ENCODE measurements at places on chromosomes 3 and 15.

GRCh38 chr3:11095932-11096265 is 58.4 kb upstream of the HRH1 start:
- DNase-seq = no peak

DNA sequence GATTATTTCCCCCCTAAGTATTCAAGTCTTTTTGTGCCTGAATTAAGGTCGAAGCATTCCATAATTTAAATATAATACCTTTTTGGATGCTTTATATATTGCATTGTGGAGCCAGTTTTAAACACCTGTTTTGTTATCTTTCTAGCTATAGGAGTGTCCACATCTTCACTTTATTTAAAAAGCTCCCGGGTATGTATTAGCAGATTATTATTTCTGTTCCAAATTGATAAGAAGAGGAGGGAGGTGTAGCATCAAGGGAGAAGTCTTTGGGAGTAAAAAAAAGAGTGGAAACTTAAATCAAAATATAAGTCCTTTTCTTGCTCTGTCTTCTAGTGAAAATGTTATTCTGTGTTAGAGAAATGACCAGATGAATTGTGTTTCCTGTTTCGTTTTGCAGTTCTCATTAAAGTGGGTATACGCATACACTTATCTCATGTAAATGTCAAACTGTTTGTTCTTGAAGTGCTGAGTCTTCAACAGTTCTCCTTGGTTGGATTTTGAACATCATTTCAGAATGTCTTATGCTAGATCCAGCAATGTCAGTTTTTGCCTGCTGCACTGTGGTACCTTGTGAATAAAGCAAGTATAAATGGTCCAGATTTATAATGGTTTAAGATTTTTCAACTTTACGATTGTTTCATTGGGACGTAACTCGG is 105.8 kb downstream of the FNDC3B start:
- DNase-seq = no peak

DNA sequence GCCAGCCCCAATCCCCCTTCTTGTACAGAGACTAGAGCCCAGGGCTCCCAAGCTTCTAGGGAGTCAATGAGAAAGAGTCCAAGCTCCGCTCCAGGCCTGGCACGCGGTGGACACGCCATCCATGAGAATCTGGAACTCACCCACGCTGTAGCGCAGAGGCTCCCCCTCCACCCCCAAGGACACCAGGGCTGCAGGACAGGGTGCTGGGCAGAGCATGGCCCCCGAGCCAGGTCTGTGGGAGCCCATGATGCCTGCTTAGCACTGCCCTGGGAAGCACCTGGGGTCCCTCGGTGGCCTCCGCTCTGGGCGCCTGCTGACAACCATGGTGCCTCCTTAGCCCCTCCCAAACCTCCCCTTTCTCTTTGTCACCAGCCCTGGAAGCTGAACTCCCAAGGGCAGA is 28.5 kb downstream of the ACSBG1 start:
- no peak for DNase-seq

- no peak for DNase-seq
These were observed 54.9 kb downstream of the DCUN1D1 start for GRCh38 chr3:182925330-182925943.

GRCh38 chr3:121895736-121896135 is 1.5 kb downstream of the SLC15A2 start:
- no peak for DNase-seq

DNA sequence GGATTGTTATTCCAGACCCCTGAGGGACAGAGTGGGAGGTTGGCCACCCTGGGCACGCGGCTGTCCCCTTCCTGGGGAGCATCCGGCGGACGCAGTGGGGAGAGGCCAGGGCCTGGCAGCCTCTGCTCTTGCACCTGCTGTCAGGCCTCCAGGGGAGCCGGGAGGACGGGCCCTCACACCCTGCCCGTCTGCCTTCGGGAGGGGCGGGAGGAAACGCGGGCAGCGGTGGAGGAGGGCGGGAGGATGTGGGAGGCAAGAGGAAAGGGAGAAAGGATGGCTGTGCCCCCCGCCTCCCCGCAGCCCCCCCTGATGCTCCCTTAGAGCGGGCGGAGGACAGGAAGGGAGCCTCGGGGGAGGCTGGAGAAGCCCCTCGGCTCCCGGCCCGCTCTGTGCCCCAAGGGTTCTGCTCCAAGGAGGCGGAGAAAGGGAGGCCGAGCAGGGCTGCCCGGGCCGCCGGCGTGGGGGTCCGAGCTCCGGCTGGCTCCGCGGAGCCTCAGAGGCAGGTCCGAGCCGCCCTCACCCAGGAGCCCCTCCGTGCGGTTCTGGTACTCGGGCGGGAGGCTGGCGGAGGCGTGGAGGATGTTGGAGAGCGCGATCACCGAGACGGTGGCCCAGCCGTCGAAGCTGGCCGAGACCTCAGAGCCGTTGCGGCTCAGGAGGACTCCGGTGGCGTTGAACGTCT is 40.9 kb downstream of the MUC20 start:
- no peak for DNase-seq

- DNase-seq = no peak
These were observed 183.6 kb downstream of the ATP10A start for GRCh38 chr15:25679492-25679891.

- DNase-seq = no peak
These were observed 83.5 kb downstream of the PCSK6 start for GRCh38 chr15:101406036-101406435.

DNA sequence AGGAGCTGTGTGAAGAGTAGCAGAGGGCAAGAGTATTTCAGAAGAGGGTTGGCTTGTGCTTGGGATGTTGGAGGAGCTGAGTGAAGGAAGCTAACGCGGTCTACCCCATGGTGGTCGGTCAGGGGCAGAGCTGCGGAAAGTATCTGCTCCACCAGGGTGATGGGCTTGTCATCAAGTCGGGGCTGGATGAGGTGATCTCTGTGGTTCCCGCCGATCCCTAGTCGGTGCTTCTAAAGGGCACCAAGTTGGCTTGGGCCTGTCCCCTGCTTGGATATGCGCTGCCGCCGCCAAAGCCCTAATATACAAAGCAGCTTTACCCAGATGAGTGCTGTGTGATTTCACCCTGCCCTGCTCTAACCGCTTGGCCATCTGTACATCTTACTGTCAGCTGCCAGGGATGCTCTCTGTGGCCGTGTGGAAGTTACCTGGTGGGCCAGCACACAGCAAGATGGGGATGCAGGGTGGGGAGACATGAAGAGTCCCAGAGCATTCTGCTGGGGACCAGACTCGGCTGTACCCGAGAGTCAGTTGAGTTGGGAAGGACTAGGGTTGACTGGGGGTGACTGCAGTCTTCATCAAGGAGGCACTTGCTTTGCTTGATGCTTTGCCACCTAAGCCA is 226.1 kb upstream of the BHLHE40 start:
- no peak for DNase-seq

DNA sequence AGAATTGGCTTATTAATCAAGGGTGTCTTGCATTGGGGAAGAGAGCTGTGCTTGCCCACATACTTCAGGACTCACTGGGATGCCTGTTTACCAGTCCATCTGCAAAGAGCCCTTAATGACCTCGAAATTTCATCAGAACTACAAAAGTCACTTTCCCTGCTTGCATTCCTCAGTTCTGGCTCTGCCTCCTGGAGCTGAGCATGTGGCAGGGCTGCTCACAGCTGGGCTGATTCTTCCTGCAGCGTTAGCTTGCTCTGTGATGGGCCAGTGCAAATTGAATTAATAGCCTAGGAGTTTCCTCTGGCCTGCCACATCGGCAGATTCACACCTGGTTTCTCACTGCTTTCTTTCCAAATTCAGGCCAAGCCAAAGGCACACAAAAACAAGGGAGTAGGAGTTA is 108.9 kb downstream of the DUT start:
- no peak for DNase-seq

DNA sequence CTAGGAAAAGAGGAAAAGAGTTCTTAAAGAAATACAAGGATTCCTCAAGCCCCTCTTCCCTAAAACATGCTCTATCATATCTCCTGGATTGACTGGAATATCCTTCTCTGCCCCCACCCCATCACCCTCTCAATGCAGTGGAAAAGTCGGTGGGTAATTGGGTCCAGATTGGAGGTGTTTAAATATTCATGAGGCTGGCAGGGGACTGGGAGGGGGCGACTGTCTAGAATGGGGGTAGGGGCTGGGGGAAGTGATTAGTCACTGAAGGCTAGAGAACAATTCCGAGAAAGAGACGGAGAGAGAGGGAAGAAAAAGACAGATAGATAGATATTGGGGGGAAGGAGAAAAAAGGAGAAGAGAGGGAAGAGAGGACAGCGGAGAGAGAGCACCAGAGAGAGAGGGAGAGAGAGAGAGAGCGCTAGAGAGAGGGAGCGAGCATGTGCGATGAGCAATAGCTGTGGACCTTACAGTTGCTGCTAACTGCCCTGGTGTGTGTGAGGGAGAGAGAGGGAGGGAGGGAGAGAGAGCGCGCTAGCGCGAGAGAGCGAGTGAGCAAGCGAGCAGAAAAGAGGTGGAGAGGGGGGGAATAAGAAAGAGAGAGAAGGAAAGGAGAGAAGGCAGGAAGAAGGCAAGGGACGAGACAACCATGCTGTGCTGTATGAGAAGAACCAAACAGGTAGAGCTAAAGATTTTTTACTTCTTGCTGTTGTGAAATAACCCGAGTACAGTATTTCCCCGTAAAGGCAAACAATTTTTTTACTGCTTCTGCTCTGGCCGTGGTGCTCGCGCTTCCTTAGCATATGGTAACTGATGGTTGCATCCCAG is at the start of gene GAP43:
Gene GAP43, plus strand, starts transcription at position 467 of the 825 bp plus-strand sequence. Its CDS starts 180 bp downstream, at position 647.
- DNase-seq = no peak

DNA sequence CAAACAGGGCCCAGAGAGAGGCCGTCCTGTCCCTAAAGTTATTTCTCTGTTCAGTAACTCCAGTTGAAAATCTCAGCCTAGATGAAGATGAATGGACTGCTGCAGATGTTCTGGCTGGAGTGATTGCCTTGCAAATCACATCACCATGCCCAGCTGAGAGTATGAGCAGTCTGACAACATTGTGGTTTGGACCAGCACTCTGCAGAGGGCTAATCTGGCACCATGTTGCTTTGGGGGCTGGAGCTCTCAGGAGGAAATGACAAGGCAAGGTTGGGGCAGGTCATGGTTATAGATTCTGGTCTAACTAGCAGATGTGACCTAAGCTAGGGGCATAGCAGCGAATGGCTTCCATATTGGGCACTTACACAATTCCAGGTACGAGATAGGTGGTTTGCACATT is 314.2 kb downstream of the CLSTN2 start:
- DNase-seq = no peak

DNA sequence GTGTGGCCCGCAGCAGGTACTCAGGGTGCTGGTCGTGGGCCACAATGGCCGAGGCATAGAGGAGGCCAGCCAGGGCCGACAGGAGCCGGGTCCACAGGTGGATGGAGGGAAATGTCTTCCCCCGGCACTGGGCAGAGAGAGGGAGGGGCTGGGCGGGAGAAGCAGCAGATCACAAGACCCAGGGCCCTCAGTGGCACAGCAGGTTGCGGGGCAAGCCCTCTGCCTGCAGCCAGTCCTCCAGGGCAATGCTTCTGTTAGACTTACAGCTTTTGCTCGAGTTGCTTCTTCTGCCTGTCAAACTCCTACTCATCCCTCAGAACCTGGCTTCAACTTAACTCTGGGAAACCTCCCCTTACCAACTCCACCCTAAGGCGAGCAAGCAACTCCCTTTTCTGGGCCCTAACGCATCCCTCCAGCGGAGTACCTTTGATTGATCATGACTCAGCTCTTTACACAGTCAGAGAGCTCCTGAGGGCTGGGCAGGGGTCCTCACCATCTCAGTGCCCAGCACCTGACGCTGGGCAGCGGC is 16.0 kb downstream of the TMEM44 start:
- DNase-seq = no peak

DNA sequence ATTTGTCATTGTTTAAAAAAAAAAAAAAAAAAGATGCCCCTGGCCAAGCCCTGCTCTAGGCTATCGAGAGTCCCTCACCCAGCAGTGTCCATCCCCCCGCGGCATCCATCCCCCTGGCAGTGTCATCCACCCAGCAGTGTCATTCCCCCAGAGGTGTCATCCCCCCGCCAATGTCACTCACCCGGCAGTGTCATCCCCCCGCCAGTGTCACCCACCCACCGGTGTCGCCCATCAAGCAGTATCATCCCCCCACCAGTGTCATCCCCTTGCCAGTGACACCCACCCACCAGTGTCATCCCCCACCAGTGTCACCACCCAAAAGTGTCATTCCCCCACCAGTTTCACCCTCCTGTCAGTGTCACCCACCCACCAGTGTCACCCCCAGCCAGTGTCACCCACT is 99.3 kb upstream of the PRR20G start:
- DNase-seq = no peak

- DNase-seq = peak; percentile 9
These were observed 169.3 kb downstream of the LPP start for GRCh38 chr3:188323067-188323842.

- no peak for DNase-seq
These were observed 38.4 kb downstream of the NEDD4 start for GRCh38 chr15:55954862-55955605.

DNA sequence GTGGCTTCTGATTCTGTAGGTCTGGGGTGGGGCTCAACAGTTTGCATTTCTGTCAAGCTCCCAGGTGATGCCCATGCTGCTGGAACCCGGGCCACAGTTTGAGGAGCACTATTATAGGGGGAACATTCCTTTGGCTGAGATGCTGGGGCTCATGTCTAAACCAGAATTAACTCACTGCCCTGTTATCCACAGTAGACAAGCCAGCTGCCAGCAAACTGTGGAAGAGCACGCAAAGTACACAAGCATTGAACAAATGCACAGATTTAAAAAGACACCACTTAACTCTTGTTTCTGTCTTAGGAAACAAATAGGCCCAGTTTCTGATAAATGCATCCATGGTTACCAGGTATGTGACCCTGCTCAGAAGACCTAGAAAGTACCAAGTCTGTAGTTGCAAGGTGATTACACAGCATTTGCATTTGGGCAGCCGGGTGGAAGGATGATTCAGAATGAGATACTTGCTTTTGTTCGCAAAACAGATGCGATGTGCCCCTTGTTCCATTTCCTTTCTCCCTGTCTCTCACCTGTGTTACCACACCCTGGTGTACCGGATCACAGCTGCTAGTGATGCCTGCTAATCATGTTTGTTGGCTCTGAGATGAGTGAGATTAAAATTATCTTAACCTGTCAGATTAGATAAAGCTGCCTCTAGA is 12.4 kb downstream of the GYG1 start:
- DNase-seq = no peak

DNA sequence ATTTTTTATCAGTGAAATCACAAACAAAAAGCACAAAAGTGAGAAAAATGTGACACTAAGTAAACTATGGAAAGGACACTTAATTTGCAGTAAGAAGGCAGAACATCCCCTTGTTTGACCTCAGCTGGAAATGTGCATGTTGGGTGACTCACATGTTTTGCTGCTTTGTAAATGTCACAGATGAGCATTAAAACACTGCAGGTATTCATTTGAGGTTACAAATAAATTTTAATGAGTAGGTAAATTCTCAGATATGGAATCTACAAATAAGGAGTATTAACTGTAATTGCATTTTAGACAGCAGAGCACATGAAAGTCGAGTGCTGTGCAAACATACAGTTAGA is 20.3 kb downstream of the CHMP2B start:
- DNase-seq = no peak

- no peak for DNase-seq
These were observed 2.3 kb downstream of the SERF2 start for GRCh38 chr15:43794269-43795037.

DNA sequence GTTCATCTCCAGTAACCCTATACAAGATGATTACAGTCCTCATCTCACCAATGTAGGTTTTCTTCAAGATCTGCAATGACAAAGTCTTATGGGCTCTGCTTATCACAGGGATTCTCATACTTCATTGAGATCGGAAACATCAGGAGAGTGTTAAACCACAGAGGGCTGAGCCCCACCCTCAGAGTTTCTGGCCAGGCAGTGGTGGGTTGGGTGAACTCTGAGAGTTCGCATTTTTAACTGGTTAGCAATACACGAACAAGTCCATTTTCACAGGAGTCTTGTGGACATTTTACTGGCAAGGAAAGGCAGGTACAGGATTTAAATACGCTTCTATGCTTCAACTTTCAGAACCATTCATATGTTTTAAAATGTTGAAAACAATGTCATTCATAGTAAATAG is 366.7 kb upstream of the ROBO2 start:
- DNase-seq = no peak

- DNase-seq = no peak
These were observed 613.4 kb downstream of the ZPLD1 start for GRCh38 chr3:103048068-103048722.

Measured in stimulated activated CD4-positive, alpha-beta T cell treated with anti-CD3 and anti-CD28 coated beads, TNF-alpha, amount 100 ng/mL, for 24 hours (primary cell).